ENCODE measurements at places on chromosomes 11 and 22. TPM values are rescaled to one million over a fixed set of nuclear protein-coding genes. Genes with fewer than 3 reads are reported as not detected.

Gene USH1C
- not detected for total RNA-seq

Gene MRGPRF
- 27.4 TPM for total RNA-seq

GRCh38 chr11:118006153-118006534 is 19.9 kb downstream of the IL10RA start:
- no peak for DNase-seq

Gene APOBEC3B
- total RNA-seq: 3.5 TPM

Gene GLB1L2
- not detected for total RNA-seq

Gene CHKA
- 28.5 TPM for total RNA-seq

DNA sequence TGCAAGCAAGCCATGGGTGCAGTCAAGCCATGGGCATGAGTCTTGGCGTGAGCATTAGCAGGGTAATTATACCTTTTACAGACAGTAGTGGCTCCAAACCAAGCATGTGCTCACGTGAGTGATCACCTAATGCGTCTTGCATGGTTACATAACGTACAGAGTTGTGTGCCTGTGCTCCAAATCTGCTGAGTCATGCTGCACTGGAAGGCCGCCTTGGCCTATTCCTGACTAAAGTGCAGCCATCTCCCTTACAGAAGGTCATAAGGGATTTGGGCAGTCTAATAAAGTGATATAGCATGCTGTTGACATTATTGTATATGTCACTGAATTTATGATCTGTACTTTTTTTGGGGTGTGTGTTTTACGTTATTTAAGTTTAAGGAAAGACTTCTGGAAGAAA is 102.4 kb downstream of the ARHGAP42 start:
- DNase-seq: no peak

DNA sequence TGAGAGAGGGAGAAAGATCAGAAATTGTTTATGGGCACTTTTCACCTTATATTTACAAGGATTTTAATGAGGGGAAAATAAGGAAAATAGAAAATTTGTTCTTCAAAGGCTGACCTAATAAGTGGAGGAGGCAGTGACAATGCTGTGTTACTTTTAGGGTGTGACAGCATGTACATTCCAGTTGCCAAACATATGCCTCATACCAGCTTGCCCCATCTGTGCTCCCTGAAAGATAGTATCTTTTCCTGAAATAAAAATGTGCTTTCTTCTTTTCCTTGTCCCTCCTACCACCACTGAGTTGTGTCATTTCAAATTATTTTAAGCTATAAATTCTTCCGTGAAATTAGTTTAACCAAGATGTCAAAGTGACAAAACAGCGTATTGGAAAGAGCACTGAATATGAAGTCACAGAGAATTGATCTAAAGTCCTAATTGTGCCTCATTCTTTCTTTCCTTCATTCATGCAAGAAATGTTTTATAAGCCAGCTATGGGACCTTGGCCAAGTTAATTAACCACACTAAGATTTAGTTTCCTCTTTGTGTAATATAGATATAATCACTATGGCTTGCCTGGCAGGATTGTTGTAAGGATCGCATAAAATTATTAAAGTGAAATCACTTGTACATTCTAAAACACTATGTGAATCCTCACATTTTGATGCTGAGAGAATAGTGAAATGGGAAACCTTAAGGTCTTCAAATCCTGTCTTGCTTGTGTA is 1307.5 kb upstream of the TENM4 start:
- DNase-seq: no peak

Gene MMP27
- not detected for total RNA-seq

Gene NEFH
- total RNA-seq: not detected

Gene CARNS1
- total RNA-seq: not detected

Gene MMP10
- not detected for total RNA-seq

GRCh38 chr11:95671768-95672167 is 117.8 kb downstream of the FAM76B start:
- no peak for DNase-seq

DNA sequence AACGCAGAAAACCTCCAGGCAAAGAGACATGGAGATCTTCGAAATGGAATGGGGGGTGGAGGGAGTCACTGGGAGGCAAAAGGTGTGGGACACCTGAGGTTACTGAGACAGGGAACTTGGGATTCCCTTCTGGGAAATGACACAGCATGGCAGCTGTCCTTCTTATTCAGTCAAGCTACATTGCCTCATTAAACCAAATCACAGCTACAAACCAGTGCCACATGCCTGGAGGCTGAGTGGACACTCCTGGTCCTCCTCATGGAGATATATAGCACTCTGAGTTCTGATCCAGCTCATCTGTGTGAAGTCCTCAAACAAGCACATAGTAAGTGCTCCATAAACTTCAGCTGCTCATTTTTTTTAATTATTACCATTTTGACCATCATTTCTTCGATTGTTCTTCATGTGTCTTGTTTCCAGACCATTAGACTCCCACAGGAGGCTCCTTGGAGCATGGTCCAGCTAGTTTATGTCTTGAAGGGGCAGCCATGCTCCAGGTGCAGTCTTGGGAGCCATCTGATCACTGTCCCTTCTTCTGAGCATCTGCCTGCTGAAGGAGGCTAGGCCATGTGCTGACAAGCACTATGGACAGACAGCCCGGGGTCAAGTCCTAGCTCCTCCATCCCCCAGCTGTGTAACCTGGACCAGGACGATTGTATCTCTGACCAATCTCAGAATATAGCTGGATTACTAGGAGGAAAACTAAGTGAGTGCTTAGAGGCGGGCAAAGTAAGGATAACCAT is 9.7 kb upstream of the FXYD2 start:
- DNase-seq: no peak

Gene SPTBN2
- total RNA-seq: under 0.01 TPM

Gene IL18
- 1.2 TPM for total RNA-seq

GRCh38 chr22:36244522-36245391 is 5.4 kb upstream of the APOL2 start:
- DNase-seq: no peak

GRCh38 chr11:113260096-113260425 is 54.3 kb upstream of the TTC12 start:
- no peak for DNase-seq

Gene RFPL2
- not detected for total RNA-seq

Gene OR51V1
- not detected for total RNA-seq

GRCh38 chr11:134475951-134476350 is 63.9 kb upstream of the B3GAT1 start:
- DNase-seq: no peak

DNA sequence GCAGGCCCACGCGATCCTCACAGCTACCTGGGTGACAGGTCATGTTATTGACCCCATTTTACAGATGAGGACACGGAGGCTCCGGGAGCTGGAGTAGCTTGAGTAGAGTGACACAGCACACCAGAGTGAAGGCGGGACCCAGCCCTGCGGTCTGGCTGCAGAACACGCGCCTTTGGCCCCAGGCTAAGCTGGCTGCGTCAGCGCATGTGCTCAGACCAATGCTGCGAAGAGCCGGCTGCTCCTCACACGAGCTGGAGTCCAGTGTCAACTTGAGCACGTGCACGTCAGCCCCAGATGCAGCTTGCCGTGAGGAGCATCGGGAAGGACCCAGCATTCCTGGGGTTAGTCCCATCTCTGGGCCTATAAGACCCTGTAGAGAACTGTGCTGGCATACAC is 49.9 kb downstream of the SCUBE1 start:
- DNase-seq: no peak

Gene CCDC116
- not detected for total RNA-seq

GRCh38 chr11:117825538-117826189 is 1.1 kb upstream of the FXYD2 start:
- DNase-seq: no peak

- peak; percentile 1 for DNase-seq
Observed at GRCh38 chr11:134539285-134539684, 127.2 kb upstream of the B3GAT1 start.

DNA sequence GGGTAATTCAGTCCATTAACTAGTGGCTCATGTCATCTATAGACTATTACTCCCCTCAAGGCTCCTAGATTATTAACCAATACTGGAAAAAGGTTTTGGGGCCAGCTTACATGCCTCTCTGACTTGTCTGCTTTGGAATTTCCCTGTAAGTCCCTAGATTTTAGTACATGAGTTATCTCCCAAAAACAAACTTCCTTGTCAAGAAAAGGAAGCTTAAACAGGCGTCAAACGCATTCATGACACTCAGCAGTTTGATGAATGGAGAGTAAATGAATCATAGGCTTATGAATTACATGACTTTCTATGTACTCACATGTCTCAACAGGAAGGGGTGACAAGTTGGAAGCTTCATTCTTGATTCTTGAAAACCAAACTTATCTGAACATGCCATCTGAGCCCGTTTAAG is 70.8 kb downstream of the BLID start:
- DNase-seq: peak; percentile 65

Data from SJSA1 (cell line).